NCI-H1092 treated with DMSO at 0.1 percent for 48 hours (cell line): ENCODE measurements at places on chromosomes 6 and 20.

DNA sequence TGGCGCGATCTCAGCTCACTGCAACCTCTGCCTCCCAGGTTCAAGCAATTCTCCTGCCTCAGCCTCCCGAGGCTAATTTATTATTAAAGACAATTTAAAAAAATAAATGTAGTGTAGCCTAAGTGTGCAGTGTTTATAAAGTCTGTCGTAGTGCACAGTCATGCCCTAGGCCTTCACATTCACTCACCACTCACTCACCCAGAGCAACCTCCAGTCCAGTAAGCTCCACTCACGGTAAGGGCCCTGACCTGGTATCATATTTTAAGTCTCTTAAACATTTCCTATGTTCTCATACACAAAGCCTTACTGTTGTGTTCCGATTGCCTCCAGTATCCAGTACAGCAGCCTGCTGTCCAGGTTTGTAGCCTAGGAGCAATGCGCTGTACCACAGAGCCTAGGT, 168.2 kb upstream of the FOXQ1 start:
- DNase-seq: no peak

GRCh38 chr6:88361298-88361697, 195.2 kb upstream of the CNR1 start:
- DNase-seq: no peak

- DNase-seq: no peak
Measured at GRCh38 chr6:13466304-13467215, 20.8 kb downstream of the GFOD1 start.

GRCh38 chr6:105402090-105402938, 568 bp downstream of the PREP start:
- DNase-seq: no peak

GRCh38 chr6:148608199-148608951, 138.5 kb upstream of the UST start:
- DNase-seq: no peak

DNA sequence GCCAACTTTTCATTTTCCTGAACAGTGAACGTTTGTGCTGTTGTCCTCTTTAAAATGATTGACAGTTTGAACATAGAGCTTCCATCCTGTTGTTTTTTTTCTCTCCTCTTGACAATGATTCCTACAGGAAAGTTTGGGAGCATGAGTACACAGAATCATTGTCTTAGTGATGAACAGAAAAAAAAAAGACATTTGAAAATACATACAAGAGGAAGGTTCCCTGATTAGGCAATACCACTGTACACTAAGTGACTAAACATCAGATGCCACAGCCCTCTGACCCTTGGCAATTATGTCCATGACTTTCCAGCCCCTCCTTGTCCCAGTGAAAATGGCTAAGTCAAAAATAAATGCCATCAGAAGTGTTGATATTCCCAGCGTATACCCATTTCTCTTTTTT, 71.5 kb downstream of the RTN4IP1 start:
- DNase-seq: no peak

DNA sequence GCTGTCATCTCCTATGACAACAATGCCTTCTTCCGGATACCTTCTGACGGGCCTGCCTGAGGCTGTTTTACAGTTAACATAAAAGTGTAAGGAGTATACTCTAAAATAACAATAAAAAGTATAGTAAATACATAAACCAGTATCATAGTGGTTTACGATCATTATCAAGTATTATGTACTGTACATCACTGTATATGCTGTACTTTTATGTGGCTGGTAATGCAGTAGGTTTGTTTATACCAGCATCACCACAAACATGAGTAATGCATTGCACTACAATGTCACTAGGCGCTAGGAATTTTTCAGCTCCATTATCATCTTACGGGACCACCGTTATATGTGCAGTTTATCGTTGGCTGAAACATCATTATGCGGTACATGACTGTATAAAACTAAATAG, 76.5 kb downstream of the VEGFA start:
- no peak for DNase-seq

DNA sequence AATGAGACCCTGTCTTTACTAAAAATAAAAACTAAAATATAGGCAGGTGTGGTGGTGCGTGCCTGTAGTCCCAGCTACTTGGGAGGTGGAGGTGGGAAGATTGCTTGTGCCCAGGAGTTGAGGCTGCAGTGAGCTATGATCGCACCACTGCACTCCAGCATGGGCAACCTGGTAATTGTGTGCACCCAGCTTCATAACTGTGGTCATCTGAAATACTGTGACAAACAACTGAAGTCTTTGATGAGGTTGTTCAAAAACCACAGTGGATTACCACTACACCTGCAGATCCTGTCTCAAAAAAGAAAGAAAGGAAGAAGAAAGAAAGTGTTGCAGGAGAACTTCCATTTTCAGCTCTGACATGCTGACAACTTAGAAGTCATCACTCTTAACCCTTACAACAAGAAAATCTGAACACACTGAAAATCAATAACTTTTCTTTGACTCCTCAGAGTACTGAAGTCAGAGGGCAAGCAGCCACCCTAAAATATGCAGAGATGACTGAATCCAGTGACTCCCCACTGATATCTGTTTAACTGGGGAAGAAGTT, 13.8 kb upstream of the ZBP1 start:
- no peak for DNase-seq

GRCh38 chr6:1516742-1517520, 92.8 kb upstream of the FOXC1 start:
- no peak for DNase-seq

GRCh38 chr20:53195876-53196610, 223.9 kb downstream of the TSHZ2 start:
- no peak for DNase-seq

DNA sequence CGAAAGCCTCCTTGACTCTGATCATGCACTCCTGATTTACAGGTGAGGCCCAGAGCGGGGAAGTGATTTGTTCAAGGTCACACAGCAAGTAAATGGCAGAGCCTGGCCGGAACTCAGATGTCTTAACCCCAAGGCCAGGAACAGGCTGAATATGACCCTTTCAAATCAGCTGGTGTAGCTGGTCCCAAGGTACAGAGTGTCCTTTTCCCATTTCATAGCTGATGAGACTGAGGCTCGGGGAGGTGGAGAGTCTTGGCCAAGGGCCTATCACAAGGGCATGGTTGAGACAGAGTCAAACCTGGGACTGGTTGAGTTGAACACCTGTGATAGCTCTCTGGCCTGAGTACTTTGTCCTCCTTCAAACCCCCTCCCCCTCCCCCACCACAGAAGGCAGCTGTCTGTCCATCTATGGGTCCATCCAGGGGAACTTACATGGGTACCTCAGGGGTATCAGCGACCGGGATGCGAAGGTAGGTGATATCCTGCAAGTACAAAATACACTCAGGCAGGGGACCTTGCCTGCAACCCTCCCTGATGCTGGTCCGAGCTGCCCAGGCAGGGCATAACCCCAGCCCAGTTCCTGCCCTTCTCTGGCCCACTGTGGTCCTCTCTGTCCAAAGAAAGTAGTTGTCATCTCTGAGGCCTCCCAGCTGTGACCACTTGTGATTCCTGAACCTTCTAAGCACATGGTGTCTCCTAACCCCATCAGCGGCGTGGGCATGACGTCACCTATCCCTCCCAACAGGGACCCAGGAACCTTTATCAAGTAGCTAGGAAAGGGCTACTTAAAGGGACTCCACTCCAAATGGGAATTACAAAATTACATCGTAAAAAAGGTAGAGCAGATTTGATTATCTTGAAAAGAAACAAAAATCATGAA, 5.6 kb downstream of the DUSP15 start:
- no peak for DNase-seq

DNA sequence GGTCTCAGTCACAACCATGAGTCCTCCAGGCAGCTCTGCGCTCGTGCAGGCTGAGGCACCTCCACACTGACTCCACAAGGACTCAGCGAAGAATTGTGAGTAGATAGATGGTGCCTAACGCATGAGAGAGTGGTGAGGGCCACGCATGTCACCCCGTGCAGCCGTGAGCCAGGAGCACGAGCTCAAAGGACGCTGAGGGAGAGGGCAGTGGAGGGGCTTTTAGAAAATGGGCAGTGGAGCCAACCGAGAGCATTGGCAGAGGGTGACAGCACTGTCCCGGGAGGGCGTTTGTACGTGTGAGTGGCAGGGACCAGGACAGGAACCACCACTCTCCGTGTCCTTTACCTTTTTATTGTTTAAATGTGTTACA, 105.6 kb downstream of the PSMB1 start:
- DNase-seq: no peak

- DNase-seq: no peak
Measured at GRCh38 chr6:46676604-46677313, 10.9 kb upstream of the TDRD6 start.

DNA sequence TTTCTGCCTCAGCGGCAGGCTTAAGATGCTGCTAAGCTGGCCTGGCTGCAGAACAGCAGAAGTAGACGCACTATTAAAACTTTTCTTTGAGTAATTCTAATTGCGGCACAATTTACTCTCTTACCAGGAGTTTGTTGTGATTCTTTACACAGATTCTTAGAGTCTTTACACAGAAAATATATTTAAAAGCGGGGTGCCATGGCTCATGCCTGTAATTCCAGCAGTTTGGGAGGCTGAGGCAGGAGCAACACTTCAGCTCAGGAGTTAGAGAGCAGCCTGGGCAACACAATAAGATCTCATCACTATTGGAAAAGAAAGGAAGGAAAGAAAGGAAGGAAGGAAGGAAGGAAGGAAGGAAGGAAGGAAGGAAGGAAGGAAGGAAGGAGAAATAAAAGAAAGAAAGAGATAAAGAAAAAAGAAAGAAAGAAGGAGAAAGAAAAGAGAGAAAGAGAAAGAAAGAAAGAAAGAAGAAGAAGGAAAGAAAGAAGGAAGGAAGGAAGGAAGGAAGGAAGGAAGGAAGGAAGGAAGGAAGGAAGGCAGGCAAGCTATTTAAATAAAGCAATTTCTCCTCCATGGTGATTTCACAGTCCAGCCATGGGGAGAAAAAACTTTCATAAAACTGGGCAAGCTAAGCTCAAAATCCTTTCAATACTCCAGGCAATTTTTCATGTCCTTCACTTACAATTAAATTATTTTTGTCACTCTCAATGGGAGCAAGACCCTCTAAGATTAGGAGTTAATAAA, 21.1 kb upstream of the MRS2 start:
- DNase-seq: no peak
